NCI-H1048 (cell line): ENCODE measurements at places on chromosomes 12 and 14.

GRCh38 chr12:30795410-30796312, 40.9 kb upstream of the CAPRIN2 start:
- no peak for DNase-seq

DNA sequence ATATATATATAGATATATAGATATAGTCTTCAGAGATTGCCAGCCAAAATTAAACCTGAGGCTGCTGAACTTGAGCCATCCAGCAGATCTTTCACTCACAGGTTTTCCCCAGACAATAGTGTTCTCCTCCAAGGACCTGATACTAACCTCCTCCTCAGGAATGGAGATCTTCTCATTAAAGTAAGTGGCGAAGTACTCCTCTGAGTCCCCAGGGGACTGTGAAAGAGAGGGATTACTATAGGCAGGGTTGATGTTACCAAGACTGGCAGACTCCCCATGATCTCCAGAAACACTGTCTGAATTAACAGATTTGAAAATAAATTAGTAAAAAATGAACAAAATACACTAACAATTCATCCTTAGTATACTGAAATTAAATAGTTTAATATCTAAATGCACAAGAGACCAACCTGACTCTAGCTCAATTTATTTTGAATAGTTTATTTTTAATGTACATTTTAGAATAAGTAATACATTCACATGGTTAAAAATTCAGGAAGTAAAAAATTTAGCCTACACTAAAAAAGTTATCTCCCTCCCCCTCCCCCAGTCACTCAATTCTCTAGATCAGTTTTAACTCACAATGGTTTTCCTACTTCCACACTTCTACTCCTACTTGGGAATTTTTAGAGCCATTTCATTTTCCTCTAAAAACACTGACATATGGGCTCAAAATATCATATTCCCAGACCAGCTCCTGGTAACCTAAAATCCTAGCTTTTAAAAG, 17.7 kb downstream of the SLC11A2 start:
- no peak for DNase-seq

GRCh38 chr12:128829861-128830504, 6.2 kb upstream of the SLC15A4 start:
- no peak for DNase-seq

GRCh38 chr14:34980337-34980900, 2.4 kb upstream of the SRP54 start:
- DNase-seq = no peak

GRCh38 chr14:32609388-32609787, 280.3 kb downstream of the AKAP6 start:
- DNase-seq = no peak

- DNase-seq = no peak
These were observed 31.2 kb downstream of the FBXO21 start for GRCh38 chr12:117158911-117159553.

DNA sequence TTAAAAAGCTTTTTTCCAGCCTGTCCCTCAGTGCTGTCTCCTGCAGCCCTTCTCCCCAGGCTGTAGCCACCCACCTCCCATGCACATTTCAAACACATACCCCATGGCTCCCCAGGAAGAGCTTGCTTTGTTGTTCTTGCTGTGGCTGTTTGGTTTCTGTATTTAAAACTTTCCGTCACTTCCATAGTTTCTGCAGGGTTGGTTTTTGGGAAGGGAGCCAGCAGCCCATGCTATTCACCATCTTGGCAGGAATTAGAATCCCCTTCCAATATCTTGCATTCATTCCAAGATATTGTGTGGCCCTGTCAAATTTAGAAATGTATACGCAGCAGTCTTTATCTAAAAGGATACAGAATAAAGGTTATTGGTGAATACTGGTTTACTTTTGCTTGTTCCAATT, 29.6 kb downstream of the CFAP251 start:
- DNase-seq = no peak

- DNase-seq = no peak
These were observed 265.5 kb downstream of the ZFP36L1 start for GRCh38 chr14:68527329-68527851.

GRCh38 chr12:122032580-122032979, 10.9 kb downstream of the BCL7A start:
- DNase-seq = no peak

DNA sequence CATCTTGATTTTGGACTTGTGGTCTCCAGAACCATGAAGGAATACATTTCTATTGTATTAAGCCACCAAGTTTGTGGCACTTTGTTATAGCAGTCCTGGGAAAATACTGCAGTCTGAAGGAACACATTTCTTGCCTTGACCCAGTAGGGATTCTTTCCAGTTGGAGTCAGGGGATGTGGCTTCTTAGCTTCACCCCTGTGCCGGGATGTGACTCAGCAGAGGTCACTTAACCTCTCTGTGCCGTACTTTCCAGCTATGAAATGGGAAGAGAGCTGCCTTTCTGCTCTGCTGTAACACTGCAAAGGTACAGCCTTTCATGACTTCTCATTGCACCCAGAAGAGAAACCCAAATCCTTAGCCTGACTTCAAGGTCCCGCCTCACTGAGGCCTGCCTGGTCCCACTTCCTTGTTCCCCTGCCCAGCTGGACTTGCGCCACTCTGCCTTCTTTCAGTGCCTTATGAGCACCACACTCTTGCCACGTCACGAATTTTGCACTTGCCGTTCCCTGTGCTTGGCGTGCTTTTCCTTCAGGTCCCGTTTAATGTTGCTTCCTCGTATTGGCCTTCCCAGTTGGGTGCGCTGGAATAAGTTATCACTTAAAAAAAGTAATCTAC, 24.2 kb downstream of the CHST11 start:
- no peak for DNase-seq

DNA sequence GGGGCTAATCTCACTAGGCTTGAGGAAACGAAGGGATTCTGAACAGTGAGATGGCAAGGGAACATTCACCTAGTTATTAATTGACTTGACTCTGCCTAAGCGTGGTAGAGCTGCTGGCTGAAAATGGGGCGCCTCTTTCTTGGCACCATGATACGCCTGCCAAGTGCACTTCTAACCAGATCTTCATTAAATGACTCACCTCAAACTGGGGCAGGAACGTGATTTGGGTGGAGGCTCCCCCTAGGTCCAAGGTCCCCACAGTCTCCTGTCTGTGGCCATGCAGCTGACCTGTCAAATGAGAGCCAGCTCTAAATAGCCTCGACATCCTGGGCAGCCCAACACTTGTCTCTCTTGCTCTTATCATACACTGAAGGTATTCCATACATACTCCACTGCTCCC, 26.0 kb downstream of the COQ6 start:
- no peak for DNase-seq

DNA sequence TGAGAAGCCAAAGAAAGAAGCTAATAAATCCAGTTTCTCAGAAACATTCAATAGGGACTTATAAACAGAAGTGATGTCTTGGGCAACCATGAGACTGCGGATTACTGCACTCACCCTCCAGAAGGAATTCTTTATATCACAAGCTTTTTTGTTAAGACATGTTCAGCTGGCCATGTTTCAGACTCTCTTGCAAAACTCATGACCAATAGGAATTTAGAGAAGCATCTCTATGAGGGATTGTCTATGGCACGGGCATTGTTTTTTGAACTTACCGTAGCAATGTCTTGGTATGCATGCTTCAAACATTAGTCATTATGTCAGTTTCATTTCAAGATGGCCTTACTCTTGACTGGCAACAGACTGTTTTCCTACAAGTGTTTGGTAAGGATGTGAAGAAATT, 15.5 kb upstream of the ZNF268 start:
- DNase-seq = no peak

DNA sequence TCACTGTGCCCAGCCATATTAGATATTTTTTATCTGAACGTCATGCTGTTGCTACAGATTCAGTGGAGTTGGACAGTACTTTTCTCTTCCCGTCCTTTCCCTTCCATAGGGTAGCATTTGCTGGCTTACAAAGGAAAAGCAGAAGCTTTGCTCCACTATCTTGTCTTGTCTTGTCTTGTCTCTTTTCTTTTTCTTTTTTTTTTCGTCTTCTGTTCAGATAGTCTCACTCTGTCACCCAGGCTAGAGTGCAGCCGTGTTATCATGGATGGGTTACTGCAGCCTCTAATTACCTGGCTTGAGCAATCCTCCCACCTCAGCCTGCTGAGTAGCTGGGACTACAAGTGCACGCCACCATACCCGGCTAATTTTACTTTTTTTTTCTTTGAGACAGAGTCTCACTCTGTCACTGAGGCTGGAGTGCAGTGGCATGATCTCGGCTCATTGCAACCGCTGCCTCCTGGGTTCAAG, 21.1 kb downstream of the OR10G3 start:
- DNase-seq = no peak

DNA sequence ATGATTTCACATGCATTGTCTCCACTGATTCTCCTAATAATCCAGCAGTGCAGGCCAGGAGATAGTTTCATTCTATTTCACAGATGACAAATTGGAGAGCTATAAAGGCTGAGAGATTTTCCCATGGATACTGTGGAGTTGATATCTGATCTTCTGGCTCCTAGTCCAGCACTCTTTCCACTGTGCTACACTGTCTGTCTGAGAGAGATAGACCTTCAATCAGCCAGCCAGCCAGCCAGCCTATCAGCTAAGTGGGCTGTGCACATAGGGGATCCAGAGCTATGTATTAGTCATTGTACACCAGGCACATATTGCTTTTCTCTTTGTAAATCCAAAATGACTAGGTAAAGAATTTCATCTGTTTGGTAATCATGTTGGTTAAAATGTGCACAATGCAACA, 91.8 kb upstream of the ATP2B1 start:
- DNase-seq = no peak

- DNase-seq = no peak
These were observed 70.7 kb downstream of the PTPRO start for GRCh38 chr12:15393037-15393436.

- no peak for DNase-seq
These were observed 12.1 kb downstream of the RITA1 start for GRCh38 chr12:113197518-113198077.

- DNase-seq = no peak
These were observed 33.7 kb downstream of the GALNT4 start for GRCh38 chr12:89490922-89491321.

DNA sequence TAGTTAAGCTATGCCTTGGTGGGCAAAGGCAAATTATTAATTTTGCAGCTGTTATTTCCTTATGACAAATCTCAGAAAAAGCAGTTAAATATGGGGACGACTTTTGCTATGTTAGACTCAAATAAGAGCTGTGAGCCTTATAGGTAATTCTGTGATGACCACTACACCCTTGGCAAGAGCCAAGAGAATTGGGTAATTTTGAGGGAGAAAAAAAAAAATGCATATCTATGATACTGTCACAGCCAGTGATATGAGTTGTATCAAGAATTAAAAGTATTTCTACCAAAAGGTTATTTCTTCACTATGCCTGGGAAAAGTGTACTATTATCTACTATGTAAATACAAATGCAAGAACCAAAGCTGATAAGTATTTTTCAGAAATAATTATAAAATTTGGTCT, 43.9 kb downstream of the SCAF11 start:
- no peak for DNase-seq

GRCh38 chr12:4153343-4153892, 120.1 kb upstream of the CCND2 start:
- no peak for DNase-seq

- DNase-seq = no peak
These were observed 24.1 kb upstream of the CRADD start for GRCh38 chr12:93653079-93653478.

GRCh38 chr14:45906257-45906656, 653.3 kb upstream of the MIS18BP1 start:
- DNase-seq = no peak

DNA sequence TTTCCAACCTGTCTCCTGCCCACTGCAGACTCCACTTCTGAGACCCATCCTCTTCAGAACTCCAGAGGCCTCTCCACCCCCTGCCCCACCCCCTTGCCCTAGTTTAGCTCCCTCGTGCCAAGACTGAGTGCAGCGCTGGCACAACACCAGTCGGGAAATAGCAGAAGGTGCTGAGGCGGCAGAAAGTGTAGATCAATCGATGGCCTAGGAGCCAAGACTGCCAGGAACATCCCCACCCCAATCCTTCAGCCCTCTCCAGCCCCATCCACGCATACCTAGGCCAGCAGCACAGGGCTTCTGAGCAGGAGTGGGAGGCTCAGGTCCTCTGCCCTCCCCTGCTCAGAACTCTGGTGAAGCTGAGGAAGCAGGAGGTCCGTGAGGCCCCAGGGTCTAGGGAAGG, 1.1 kb downstream of the CPNE6 start:
- DNase-seq = no peak

DNA sequence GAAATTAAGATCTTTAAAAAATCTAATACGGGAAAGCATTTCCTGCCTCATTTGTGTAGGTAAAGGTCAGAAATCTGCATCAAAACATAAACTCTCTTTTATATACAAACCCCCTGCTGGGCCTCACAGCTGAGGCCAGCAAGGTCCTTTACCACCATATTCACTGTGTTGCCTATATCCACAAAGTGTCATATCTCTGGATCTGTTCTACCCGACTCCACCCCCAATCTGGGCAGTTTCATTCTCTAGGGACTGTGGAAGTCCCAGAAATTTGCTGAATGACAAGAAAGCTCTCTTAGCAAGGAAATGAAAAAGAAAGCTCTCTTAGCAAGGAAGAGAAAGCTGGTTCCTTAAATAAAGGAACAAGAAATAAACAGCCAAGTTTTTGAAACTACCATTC, 301.7 kb downstream of the KCNH5 start:
- no peak for DNase-seq

DNA sequence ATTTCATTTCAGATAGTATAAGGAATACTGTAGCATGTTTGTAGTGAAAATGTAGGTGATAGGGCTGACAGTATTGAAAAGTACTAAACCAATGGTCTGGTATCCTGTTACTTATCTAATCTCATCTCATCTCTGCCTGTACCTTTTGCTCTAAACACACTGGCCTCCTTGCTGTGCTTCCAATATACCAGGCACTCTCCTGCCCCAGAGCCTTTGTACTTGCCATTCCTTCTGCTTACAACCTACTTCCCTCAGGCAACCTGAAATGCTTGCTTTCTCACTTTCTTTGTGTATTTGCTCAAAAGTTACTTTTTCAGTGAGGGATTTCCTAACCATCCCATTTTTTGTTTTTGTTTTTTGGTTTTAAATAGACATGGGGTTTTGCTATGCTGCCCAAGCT, 101.9 kb downstream of the PAPLN start:
- DNase-seq = no peak

GRCh38 chr12:89671469-89671868, 37.2 kb downstream of the ATP2B1 start:
- no peak for DNase-seq

GRCh38 chr12:87107270-87107669, 851.1 kb upstream of the MGAT4C start:
- no peak for DNase-seq

DNA sequence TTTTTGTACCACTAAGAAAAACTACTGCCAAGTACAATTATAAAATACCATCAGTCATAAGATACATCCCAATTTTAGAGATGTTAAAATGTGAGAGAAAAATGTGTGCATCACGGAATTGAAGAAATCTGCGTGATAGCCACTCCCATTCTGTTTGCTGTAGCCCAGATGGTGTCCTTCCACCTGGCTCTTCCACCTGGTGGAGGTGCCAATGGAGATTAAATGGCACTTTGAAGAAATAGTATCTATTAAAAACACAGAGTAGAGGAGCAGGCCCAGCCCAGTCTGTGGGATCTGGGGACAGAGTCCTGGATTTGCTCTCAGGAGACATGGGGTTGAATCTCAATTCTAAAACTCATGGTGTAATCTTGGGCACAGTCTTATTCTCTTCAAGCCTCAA, 35.5 kb downstream of the TSPAN11 start:
- DNase-seq = no peak

- DNase-seq = no peak
These were observed 48.0 kb downstream of the IRAK3 start for GRCh38 chr12:66236969-66237368.

GRCh38 chr14:90732139-90732538, 84.1 kb downstream of the TTC7B start:
- no peak for DNase-seq
